ENCODE measurements at places on chromosomes 5 and 9. TPM values are rescaled to one million over a fixed set of nuclear protein-coding genes. Genes with fewer than 3 reads are reported as not detected.

Gene TRPM3
- total RNA-seq = 1.1 TPM

Gene NR2F1-AS1
- 17.5 TPM for total RNA-seq

Gene SRD5A1
- 6.8 TPM for total RNA-seq

Gene C9orf50
- 0.09 TPM for total RNA-seq

Gene DMGDH
- total RNA-seq = not detected

Gene SHB
- total RNA-seq = 28.9 TPM

Gene INSL6
- not detected for total RNA-seq

Gene DHX29
- total RNA-seq = 30.7 TPM

Gene CCL27
- total RNA-seq = not detected

Gene IQGAP2
- 3.4 TPM for total RNA-seq

Gene DENND4C
- 45.0 TPM for total RNA-seq

Gene SLC6A3
- total RNA-seq = not detected

Gene GTF2H2C
- 29.6 TPM for total RNA-seq

Gene DRD1
- total RNA-seq = not detected

Gene SLC46A2
- total RNA-seq = not detected

Gene SPATA9
- not detected for total RNA-seq

Gene KCNV2
- total RNA-seq = not detected

Gene DNAI1
- not detected for total RNA-seq

Gene COL23A1
- total RNA-seq = not detected

Data from endothelial cell of coronary artery (primary cell).